Bronchial smooth muscle cell (primary cell): ENCODE measurements at places on chromosomes 5 and 9. TPM values are rescaled to one million over a fixed set of nuclear protein-coding genes. Genes with fewer than 3 reads are reported as not detected.

The C8G gene
- total RNA-seq: 0.32 and 0.69 TPM in 2 replicates

The ANKRD31 gene
- total RNA-seq: 0.09 and 0.16 TPM in 2 replicates

The DHX29 gene
- total RNA-seq: 18.9 and 32.8 TPM in 2 replicates

The KIF4B gene
- under 0.01 and 0.09 TPM in 2 replicates for total RNA-seq

The ZNF483 gene
- total RNA-seq: 1.9 and 2.2 TPM in 2 replicates
